ELF-1 (cell line): ENCODE measurements at places on chromosomes 5 and 9.

GRCh38 chr5:113252066-113252465 is 182.7 kb downstream of the TSSK1B start:
- no peak for DNase-seq

DNA sequence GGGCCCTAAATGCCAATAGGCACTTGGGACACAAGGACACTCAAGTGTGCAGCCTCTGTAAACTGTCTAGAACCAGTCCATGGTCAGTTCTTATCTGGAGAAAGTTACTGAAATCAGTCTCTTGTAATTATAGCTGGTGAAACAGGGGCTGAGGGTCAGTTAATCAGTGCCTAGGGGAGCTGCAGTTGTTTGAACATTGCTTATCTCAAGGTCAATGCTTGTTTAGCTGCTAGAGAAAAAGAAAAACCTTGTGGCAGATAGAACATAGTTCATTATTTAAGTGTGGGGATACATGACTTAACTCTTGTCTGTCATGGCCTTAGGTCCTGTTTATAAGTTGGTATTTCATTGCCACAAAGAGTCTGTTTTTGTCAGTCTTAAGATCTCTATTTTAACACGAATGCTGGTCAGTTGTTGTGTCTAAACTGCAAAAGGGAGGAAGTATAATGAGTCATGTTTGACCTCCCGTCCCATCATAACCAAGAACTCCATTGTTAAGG is 108.0 kb downstream of the STARD4 start:
- no peak for DNase-seq

GRCh38 chr5:38576442-38576841 is 20.0 kb upstream of the LIFR start:
- no peak for DNase-seq

- no peak for DNase-seq
Observed at GRCh38 chr5:170338291-170338690, 40.7 kb upstream of the LCP2 start.

- DNase-seq: peak; percentile 97
Observed at GRCh38 chr9:105901514-105902109, 207.3 kb downstream of the TMEM38B start.

DNA sequence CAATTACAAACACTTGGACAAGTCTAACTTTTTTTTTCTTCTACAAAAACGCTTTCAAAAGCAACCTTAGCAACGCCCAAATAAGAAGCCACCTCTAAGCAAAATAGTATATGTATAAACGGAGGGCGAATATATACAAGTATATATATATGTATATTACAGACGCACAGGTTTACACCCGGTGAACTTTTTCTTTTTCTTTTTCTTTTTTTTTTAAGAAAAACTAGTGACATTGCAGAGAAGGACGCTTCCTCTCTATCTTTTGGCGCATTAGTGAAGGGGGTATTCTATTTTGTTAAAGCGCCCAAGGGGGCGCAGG is 200 bp downstream of the NPR3 start:
- no peak for DNase-seq

- DNase-seq: no peak
Observed at GRCh38 chr9:91346644-91347043, 15.1 kb downstream of the AUH start.
